Stimulated activated CD4-positive, alpha-beta T cell treated with anti-CD3 and anti-CD28 coated beads, Interleukin-4, amount 100 ng/mL, for 48 hours (primary cell): ENCODE measurements at places on chromosomes 12 and 14.

GRCh38 chr12:51695241-51696010 lies 104.4 kb downstream of the SCN8A start:
- no peak for DNase-seq

DNA sequence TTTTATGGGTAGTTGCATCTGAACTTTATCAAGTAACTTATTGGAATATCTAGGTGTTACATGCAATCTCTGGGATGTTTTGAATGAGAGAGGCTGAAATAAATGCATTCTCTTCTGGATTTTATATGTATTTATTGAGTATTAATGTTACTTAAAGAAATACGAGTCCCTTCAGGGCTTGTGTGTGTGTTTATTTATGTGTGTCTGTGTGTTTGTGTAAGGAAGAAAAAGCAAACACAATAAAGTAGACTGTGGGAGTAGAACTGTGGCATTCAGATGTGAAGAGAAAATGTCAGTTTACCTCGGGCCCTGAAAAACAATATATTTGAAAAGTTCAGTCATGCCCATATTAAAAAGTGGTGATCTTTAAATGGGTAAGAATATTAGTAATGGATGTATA lies 250.5 kb downstream of the RPL10L start:
- DNase-seq: no peak

DNA sequence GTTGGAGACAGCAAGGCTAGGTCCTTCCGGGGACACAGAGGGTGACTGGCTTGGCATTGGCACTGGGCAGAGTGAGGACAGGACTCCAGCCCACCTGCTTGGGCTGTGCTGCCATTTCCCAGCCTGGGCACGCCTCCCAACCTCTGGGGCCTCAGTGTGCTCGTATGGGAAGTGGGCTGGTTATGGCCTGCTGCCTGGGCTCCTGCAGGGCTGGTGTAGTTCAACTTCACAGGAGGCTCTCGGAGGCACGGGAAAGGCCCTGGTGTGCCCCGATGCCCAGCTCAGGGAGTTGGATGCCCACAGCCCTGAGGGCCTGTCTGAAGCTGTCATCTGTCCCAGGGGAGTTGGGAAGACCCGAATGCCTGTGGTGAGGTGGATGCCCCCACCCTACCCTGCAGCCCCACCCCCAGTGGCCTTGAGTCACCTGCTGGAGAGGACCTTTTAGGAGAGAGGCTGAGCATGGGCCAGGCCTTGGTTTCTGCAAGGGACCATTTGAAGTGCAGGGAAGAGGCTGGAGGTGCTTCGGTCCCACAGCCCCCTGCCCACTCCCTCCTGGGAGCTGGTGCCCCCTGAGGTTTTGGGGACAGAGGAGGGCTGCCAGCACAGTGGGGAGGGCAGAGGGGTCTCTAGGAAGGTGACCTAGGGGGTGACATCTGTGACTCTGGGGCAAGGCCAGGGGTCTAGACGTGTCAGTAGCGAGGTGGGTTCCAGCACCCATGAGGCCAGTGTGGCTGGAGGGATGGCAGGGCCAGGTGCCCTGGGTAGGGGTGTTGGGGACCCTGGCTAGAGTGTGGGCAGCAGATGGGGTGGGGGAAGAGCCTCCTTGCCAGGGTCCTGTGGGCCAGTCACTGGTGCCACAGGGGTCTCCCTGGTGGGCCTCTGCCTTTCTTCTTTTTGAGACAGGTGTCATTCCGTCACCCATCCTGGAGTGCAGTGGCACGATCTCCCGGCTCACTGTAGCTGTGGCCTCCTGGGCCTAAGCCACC lies 9.1 kb downstream of the ULK1 start:
- no peak for DNase-seq

DNA sequence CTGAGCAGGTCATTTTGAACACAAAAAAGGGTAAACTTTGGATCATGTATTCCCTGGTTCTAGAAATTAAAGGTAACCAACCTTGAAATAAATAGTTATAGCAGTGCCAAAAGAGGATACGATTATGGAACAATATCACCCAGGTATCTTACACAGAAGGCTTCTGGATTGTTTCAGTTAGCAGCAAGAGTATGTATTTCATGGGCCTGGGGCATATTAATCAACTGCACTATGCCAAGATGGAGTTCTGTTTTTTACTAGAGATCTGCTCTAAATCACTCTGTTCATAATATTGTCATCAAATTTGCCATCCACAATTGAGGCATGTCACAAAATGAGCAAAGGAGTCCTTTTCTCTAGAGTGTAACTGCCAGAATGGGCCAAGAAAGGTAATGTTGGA lies 357.1 kb downstream of the RAD51B start:
- no peak for DNase-seq

GRCh38 chr14:57884175-57884574 lies 18.3 kb upstream of the SLC35F4 start:
- no peak for DNase-seq
